ENCODE measurements at places on chromosomes 6 and 20.

DNA sequence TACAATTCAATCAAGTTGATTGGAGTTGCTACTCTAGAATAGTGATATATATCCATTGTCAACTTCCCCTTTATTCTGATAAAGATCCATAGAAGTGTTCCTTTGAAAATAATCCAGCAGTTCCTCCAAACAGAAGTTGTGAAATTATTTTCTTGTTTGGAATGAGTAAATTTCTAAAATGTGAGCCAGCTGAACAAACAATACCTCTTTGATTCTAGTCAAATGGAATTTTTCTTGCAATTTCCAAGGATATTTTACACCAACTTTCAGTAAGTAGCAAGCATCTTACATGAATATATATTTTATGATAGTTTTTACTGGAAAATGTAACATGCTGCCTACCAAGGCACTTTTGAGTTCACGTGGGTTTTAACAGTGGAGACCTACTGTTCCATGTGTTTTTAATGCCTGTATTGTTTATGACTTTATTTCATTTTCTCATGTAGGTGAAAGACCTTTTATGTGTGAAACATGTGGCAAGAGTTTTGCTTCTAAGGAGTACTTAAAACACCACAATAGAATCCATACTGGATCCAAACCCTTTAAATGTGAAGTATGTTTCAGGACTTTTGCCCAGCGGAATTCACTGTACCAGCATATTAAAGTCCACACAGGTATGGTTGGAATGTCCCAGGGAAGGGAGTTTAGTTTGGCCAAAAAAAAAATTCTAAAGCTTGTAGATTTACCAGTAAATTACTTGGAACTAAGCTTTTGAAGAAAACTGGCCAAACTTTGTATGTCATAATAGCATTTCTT, 6.5 kb downstream of the GZF1 start:
- no peak for DNase-seq

DNA sequence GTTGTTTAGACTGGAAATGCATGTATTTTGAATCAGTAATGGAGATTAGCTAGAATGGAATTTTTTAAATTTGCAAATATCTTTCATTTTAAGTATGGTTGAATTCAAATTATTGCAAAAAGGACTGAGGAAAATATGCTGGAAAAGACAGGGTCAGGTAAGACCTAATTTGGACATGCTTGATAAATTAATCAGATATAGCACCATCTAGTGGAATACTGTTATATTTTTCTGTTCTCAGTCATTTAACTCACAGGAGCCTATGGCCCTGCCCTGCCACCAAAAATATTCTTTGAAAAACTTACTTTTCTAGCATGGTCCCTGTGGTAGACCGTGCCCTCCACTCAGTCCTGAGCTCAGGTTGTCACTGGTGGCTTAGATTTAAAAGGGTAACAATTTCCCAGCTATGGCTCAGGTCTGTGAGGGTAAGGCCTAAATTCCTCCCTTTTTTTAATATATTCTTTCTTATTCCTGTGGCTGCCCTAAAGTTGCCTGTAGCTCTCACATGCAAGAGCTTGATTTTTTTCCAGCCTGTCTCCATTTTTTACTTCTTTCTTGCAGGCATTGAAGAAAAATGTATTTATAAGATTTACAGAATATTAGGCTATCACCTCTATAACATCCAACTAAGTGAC, 25.3 kb upstream of the KIAA1586 start:
- DNase-seq = peak; percentile 63

DNA sequence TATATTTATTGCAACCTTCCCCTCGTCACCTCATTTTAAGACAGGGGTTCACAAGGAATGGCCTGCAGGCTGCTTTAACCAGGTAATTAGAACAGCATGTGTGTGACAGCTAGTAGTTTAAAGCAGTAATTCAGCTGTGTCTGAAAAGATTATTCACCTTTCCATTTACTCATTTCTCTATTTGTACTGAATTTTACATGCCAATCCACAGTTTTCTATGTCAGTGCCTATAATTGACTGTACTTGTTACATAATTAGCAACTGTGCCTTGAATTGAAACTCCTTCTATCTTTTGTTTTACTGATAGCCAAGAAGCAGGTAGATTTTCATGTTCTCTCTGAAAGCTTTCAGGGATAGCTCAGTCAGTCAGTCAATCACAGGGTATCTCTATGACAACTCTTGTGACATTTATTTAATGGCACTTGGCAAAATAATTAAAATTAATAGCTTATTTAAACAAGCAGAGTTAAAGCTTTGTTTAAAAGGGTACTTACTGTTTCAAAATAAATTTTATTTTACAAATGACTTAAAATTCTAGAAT, 214.0 kb downstream of the ZFAND3 start:
- DNase-seq = no peak

DNA sequence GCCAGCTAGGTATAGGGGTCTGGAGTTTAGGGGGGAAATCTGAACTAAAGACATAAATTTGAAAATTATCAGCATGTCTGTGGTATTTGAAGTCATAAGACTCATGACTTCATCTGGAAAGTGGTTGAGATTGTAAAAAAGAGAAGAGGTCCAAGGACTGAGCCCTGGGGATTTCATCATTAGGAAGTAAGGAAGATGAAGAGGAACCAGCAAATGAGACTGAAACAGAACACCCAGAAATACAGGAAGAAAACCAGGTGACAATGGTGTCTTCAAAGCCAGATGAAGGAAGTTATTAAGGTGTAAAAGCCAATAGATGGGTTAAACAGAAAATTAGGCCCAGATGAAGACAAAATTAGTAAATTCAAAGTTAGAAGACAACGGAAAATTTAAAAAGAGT, 49.1 kb upstream of the UBR2 start:
- DNase-seq = no peak

DNA sequence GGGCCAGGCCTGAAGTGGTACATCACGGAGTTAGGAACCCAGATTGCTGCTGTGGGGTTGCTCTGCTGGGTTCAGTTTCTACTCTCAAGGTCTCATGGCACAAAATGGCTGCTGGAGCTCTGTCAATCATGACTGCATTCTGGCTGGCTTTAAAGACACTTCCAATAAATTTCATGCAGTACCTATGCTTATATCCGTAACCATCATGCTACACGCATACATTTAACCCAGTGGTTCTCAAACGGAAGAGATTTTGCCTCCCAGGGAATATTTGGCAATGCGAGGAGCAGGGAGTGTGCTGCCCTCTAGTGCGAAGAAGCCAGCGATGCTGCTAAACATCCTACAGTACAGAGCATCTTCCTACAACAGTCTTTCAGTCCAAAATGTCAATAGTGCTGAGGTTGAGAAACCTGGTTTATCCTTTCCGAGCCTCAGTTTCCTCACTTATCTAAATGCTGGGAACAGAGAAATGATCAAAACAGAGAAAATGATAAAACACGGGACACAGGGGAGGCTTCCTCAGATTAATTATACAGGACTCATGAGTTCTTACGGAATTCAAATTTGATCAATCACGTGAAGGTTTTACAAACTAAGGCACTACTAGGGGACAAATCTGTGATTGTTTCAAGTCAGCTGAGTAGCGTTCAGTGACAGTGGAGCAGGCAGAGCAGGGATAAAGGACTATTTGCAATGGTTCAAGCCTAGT, 9.6 kb upstream of the SLC2A10 start:
- DNase-seq = no peak
